Activated CD4-positive, alpha-beta memory T cell treated with anti-CD3 and anti-CD28 coated beads for 36 hours (primary cell): ENCODE measurements at places on chromosomes 4 and X. TPM values are rescaled to one million over a fixed set of nuclear protein-coding genes. Genes with fewer than 3 reads are reported as not detected.

Gene FHL1
- 33.9 TPM for total RNA-seq

Gene TBC1D8B
- total RNA-seq = 1.4 TPM

Gene PPM1K
- total RNA-seq = 63.7 TPM

Gene GUCY1A1
- not detected for total RNA-seq

Gene GAGE12J
- total RNA-seq = not detected

Gene TMEM35A
- not detected for total RNA-seq

Gene LRCH2
- total RNA-seq = not detected

Gene SLC7A11
- total RNA-seq = 3.2 TPM

Gene PRR27
- total RNA-seq = not detected

Gene CDS1
- 0.24 TPM for total RNA-seq

Gene DUSP21
- total RNA-seq = not detected

Gene ATP1B4
- not detected for total RNA-seq

Gene TLR8
- not detected for total RNA-seq

Gene GAGE12E
- not detected for total RNA-seq

Gene USP26
- total RNA-seq = not detected

Gene GBA3
- not detected for total RNA-seq
